Activated CD8-positive, alpha-beta T cell treated with anti-CD3 and anti-CD28 coated beads, Interleukin-2, amount 10 ng/mL, durations not matched to agents 7 days and 5 days (primary cell): ENCODE measurements at places on chromosomes 1 and 21. TPM values are rescaled to one million over a fixed set of nuclear protein-coding genes. Genes with fewer than 3 reads are reported as not detected.

Gene CORT
- not detected for total RNA-seq

DNA sequence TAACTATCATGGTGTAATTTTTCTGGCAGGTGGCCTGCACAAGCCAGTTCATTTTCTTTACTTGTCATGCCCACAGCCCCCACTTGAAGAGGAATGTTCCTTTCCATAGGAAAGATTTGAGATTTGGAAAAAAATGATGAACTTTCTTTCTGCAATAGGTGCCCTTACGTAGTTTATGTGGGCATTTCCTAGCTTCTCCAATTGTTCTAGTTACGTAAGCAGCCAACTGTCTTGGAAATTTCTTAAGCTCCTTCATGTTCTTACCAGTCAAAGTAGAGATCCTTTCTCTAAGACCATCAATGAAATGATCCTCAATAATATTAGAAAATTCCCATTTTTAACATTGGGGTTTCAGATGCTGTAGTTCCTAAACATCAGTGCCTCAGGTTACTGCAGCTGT is 109.5 kb upstream of the F3 start:
- DNase-seq = no peak

DNA sequence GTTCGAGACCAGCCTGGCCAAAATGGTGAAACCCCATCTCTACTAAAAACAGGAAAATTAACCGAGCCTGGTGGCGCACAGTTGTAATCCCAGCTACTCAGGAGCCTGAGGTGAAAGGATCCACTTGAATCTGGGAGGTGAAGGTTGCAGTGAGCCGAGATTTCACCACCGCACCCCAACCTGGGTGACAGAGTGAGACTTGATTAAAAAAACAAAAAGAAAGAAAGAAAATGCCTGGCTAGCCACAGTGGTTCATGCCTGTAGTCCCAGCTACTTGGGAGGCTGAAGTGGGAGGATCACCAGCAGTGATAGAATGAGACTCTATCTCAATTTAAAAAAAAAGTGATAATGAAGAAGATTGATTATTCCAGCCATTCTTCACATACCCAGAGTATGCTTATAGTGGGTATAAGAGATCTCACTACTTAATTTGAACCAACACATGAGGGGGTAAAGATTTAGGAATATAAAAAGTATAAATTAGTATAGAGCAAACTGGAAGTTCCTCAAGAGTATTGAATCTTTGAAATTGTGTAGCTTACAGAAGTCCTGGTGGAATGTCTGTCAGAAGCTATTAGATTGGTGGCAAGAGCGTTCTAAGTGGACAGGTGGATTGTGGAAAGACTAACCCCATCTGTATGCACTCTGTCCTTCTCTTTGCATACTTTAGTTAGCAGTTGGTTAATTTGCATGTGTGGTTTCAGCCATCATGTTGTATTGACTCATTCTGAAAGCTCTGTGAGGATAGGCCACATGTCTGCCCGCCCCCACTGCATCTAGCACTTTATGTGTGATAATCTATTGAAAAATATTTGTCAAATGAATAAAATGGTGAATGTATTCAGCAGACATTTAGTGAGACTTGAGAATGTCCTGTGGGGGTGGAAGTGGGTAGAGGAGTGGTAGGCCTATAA is 25.0 kb downstream of the RLF start:
- peak; percentile 60 for DNase-seq

- no peak for DNase-seq
Observed at GRCh38 chr1:83625646-83626045, 373.3 kb downstream of the TTLL7 start.

DNA sequence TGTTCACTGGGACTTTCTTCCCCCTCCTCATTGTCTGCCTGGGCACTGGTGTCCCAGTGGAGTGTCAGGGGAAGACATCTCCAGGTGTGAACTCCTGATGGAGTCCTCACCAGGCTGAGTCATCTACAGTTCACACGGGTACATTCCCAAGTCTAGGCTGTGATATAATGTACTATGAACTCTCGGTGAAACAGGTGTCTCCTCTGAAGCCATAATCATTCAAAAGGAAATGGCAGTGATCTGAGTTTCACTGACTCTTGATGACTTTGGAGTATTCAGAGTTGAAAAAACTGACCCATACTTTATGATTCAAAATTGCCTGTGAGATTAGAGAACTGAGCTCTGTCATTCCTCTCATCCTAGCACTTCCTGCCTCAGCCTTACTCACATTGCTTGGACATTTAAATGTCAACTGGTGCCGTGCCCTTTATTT is 9.1 kb downstream of the LAMC2 start:
- no peak for DNase-seq

Gene ARHGAP29
- total RNA-seq = not detected

GRCh38 chr1:16983649-16984048 is 3.2 kb upstream of the MFAP2 start:
- DNase-seq = no peak

DNA sequence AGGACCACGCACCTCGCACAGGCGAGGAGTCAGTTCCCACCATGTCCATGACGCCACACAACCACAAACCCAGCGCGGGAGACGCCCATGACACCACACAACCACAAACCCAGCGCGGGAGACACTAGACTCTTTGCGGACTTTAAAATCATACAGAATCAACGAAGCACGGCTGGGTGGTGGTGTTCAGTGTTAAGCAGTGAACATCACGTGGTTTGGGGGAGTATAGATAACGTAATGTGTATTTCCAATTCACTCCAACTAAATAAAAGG is 19.2 kb downstream of the PTTG1IP start:
- DNase-seq = no peak

DNA sequence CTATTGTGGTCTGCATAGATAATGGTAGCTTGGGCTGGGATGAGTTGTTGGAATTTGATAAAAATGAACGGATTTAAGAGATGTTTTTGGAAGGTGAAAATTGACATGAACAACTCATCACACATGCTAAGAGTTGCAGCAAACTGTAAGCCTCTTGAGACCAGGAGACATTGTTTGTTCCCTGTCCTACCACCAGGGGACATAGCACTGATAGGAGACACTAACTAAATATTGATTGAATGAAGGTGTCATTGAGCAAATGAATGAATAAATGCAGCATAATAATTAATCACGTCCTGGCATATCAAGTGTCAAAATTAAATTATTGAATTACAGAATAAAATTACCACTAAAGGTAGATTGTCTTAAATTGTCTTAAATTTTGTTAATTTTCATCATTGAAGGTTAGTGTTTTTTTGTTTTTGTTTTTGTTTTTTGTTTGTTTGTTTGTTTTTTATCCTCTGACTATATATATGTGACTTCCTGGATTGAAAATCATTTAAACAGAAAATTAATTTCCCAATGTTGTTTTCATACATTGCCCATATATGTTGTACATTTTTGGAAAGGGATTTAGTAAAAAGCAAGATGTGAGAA is 285.3 kb upstream of the C1orf105 start:
- peak; percentile 30 for DNase-seq

Gene OR2T35
- not detected for total RNA-seq

- no peak for DNase-seq
Observed at GRCh38 chr1:22508991-22509390, 54.3 kb upstream of the EPHA8 start.

DNA sequence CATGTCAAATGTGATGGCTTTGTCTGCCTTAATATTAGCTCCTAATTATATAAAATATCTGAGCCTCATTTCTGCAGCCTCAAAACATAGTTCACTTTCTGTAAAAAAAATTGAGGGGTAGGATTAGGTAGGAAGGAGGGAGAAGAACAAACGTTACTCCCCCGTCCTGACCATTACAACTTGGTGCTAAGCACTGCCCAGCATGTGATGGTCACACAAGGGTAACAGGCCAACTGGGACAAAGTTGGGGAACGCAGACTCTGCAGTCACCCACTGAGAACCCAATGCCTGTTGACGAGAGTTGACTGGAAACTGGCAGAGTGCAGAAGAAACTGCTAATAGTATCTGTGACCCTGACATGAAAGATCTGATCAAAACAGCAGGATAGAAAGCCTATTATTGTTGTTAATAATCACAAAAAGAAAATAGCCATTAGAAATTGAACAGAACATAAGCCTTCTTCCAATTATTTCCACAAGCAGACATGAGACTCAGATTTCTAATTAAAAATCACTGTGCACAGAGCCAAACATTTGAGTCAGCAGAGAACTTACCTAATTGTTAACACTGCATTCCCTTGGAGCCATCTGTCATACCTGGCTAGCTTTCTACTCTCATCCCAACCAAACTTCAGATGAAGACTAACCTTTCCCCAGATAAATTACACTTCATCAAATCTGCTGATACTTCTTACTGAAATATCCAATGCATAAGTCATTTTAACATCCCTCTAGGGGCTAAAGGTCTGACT is 5.5 kb downstream of the SORT1 start:
- no peak for DNase-seq
